ENCODE measurements at places on chromosomes 5 and 9.

DNA sequence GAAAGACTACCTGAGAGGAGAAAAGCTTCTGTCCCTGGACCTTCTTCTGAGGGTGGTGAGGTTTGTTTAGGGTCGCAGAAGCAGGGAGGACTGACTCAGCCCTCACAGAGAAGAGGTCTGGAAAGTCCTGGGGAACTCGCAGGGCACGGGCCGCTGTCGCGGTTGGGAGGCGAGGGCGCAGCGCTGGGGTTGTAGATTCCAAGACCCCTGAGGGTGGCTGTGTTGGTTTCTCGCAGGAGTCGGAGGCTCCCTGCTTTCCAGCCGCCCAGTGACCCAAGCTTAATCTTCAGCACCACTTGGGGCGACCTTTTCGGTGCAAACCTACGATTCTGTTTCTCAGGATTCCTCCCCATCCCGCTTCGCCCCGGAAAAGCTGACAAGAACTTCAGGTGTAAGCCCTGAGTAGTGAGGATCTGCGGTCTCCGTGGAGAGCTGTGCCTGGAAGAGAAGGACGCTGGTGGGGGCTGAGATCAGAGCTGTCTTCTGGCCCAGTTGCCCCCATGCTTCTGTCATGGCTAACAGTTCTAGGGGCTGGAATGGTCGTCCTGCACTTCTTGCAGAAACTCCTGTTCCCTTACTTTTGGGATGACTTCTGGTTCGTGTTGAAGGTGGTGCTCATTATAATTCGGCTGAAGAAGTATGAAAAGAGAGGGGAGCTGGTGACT is 482 bp downstream of the SLC27A6 start:
- DNase-seq: no peak

GRCh38 chr5:40981420-40981819 is 72.1 kb downstream of the C7 start:
- no peak for DNase-seq

DNA sequence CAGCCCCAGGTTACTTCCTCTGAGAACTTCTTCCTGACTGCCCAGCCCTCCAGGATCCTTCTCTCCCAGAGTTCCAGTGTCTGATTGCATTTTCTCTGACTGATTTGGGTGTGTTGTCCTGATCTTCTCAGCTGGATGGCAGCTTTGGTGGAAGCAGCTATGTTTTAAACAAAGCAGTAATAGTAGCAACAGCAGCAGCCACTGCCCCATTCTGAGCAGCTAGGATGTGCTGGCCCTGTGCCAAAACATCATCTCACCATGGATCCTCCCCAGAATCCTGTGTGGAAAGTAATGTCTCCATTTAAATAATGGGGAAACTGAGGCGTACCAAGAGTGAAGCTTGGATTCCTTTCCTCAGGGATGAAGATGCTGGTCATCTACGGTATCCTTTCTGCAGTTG is 46.4 kb upstream of the PSD2 start:
- DNase-seq: no peak

- DNase-seq: no peak
These were observed 30.9 kb downstream of the PRRT1B start for GRCh38 chr9:131575946-131576853.

GRCh38 chr9:73095425-73095824 is 56.2 kb upstream of the ANXA1 start:
- DNase-seq: no peak

- DNase-seq: no peak
These were observed 428 bp downstream of the SLCO4C1 start for GRCh38 chr5:102295534-102296177.

DNA sequence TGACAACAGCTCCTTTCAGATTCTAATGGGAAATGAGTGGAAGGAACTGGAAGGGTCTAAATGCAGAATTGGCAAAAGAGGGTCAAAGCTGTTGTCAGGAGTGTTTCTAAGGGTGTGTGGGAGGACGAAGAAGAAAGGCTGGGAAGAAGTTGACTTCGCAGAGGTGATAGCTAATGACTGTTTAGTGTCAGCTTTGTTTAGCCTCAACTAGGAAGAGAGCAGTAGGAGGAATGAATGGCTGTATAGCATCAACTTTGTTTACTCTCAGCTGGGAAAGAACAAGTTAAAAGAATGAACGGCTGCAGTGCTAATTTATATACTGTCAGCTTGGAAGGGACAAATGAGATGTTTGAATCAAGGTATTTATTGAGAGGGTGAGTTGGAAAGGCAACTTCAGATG is 5.9 kb upstream of the LIX1 start:
- DNase-seq: no peak

DNA sequence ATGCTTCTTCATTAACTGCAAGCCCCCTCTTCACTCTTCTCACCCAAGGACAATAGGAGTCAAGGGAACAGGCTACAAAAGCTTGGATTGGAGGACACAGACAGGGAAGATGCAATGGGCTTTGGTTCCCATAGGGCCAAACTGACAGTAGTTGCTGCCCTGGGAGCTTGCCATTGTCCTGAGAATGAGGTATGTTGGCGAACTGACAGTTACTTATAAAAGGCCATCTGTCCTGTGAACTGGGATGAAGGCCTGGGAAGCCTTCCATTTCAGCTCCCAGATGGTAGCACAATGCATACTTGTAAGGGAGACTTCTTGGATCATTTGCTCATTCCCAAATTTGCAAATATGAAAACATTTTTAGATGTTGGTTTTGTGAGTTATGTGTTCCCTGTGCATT is 88.9 kb downstream of the SNCAIP start:
- peak; percentile 89 for DNase-seq

GRCh38 chr9:125603478-125604021 is 103.5 kb downstream of the MAPKAP1 start:
- no peak for DNase-seq

- no peak for DNase-seq
These were observed 55.7 kb upstream of the MAP3K1 start for GRCh38 chr5:56759521-56760216.

DNA sequence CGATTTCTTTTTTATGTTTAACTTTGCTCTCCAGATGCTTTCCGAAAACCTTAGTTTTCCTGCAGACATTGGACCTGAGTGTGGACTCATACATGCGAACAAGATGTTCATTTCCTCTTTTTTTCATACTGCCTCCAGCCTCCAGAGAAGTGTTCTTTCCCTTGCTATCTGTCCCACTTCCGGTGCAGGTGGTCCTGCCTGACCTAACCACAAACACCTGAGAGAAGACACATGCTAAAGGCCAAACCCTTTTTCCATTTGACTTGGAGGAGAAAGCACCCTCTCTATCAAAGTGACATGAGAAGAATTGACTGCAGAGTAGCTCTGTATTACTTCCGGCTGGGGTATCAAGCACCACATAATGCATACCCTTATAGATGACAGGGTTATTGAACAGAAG is 334.0 kb downstream of the ARHGEF28 start:
- DNase-seq: no peak

GRCh38 chr9:113673726-113674125 is 202.4 kb upstream of the ZNF618 start:
- DNase-seq: no peak

GRCh38 chr5:88826646-88827585 is 56.1 kb downstream of the MEF2C start:
- no peak for DNase-seq

GRCh38 chr5:15367489-15367888 is 132.5 kb upstream of the FBXL7 start:
- no peak for DNase-seq

- DNase-seq: no peak
These were observed 59.6 kb downstream of the NEURL1B start for GRCh38 chr5:172700365-172701290.

GRCh38 chr9:128203707-128204551 is 750 bp downstream of the DNM1 start:
- peak; percentile 33 for DNase-seq
